ENCODE measurements at places on chromosomes 3 and 15.

DNA sequence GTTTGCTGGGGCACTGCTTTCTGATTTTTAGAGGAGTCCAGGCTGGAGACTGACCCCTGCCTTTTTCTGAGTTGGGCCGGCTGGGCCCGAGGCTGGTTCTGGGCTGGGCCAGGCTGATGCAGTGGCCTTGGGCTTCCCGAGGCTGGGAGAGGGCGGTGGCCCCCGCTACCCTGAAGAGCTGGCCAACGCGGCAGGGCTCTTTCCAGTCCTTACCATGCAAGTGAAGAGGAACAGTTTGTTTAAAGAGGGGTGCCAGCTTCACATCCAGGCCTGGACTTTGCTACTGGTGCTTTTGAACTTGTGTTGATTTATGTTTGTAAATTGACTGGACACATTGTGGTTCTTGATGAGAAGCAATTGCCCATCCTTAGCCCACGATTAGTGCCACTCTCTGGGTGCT, 15.3 kb downstream of the IGF1R start:
- DNase-seq: no peak

GRCh38 chr15:69713726-69714559, 261.3 kb downstream of the RPLP1 start:
- no peak for DNase-seq

- DNase-seq: no peak
Measured at GRCh38 chr15:76791511-76791910, 113.6 kb downstream of the SCAPER start.

- no peak for DNase-seq
Measured at GRCh38 chr3:159766563-159767185, 222.0 kb upstream of the IL12A start.

DNA sequence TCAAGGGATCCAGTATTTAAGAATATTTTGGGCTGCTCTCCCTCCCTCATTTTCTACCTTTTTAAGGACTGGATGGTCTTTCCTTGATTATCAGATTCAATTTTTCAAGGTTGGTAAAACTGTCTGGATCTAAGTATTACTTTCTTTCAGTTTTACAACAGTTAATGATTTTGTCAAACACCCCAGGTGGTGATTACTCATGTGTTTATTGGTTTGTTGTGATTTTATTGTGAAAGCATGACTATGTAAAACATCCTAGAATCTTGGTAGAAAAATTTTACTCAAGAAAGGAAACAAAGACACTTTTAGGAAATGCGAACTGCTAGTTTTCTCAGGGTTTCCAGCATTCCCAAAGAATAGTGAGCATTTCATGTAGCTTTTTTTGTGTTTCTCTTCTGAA, 7.3 kb downstream of the GTF2E1 start:
- DNase-seq: no peak

Measured in NCI-H1694 (cell line).